ENCODE measurements at places on chromosomes 5 and 9. TPM values are rescaled to one million over a fixed set of nuclear protein-coding genes. Genes with fewer than 3 reads are reported as not detected.

- no peaks in the 10 kb centered on the region for H3K4me1 ChIP-seq
- H3K27ac ChIP-seq = no peak overlapping the region
- peaks cover 10% of the 10 kb centered on the region for H3K27me3 ChIP-seq
- H3K36me3 ChIP-seq = no peaks in the 10 kb centered on the region
Observed at GRCh38 chr5:135608761-135609443, 30.1 kb upstream of the CXCL14 start.

GRCh38 chr5:134995850-134996402 is 28.2 kb downstream of the CATSPER3 start:
- H3K36me3 ChIP-seq = no peaks in the 10 kb centered on the region
- H3K4me1 ChIP-seq = no peaks in the 10 kb centered on the region
- no peak for DNase-seq
- no peak overlapping the region for H3K27ac ChIP-seq
- no peak overlapping the region for H3K4me3 ChIP-seq

NTRK2 gene
- under 0.01 TPM for total RNA-seq

GRCh38 chr9:124007565-124008302 is 3.8 kb upstream of the LHX2 start:
- no peak overlapping the region for H3K27ac ChIP-seq
- peaks cover 2% of the 10 kb centered on the region for H3K4me1 ChIP-seq
- H3K27me3 ChIP-seq = peaks cover 95% of the 10 kb centered on the region
- DNase-seq = no peak
